ENCODE measurements at places on chromosomes 5 and 9.
A peak's percentile ranks its signal among the peaks of the same experiment; 100 is the strongest.

DNA sequence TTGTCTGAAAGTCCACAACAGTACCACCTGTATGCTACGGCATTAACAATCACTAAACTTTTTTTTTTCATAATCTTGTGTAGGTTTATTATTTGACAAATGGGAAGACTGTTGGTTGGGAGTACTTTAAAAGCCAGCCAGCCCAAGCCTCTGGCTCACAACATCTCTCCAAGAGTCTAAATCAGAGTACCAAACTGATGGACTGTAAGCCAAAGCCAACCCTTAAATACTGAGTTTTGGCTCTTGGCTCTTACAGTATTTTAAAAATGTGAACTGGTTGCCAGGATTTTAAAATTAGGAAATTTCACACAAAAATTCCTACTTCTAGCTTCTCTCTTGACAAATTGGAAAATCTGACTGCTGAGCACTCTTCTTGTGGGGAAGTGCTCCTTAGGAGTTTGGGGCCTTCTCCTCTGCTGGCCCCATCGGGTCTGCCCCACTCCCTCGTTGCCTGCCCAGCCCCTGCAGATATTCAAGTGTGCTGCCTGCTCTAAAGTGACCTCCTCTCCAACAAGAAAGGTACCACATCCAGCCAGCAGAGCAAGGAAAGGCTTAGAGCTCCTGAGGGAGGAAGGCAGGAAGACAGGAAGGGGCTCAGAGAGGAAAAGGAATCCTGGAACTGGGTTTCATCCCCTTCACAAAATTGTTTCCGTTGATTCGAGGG is 21.8 kb upstream of the TMOD1 start:
- no peak for DNase-seq

DNA sequence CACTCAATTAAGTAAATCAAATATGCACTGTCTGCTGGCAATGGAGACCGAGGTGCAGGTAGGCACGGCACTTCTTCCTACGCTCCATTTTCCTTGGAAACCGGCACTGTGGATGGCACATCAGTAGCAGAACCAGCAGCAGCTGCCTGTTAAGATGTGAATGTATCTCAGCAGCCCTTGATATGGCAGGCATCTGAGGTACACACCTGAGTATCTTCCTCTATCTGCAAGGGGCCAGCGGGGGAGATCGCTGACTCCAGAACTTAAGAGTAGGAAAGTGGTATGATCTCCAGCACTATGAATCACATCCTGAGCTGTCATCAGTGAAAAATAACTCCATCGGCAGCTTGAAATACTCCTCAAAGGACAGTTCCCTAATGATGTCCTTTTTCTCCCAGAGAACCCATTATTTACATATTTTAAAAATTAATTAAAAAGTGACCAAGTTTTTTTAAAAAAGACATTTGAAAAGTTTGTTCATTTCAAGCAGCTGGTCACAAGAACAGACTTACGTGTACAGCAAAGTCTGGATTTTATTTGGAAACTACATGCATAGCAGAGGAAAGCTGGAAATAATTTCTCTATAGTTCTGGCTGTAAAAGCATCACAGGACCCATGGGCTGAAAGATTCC is 97.1 kb downstream of the ADAMTS12 start:
- DNase-seq: no peak

GRCh38 chr5:43123887-43124286 is 3.2 kb downstream of the ZNF131 start:
- DNase-seq: no peak

DNA sequence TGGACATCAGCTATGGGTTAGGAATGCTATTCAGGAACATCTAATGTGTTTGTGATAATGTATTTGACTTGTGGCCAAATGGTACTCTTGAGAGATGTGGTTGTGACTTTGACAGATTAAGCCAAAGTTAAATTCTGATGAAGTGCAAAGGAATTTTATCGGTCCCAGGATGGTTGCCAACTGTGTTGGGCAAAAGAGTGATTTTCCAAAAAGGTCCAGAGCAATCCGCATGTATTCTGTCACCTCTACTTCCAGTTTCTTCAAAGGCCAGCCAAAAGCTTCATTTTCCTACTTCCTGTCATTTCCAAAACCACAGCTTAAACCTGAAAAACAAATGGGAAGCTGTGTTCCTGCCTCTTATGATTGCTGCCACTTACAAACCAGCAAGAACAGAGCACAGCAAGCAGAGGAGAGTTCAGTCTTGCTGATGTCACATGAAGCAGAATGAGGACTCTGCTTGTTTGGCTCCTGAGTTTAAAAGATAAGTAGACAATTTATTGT is 59.8 kb downstream of the MARCHF3 start:
- no peak for DNase-seq

DNA sequence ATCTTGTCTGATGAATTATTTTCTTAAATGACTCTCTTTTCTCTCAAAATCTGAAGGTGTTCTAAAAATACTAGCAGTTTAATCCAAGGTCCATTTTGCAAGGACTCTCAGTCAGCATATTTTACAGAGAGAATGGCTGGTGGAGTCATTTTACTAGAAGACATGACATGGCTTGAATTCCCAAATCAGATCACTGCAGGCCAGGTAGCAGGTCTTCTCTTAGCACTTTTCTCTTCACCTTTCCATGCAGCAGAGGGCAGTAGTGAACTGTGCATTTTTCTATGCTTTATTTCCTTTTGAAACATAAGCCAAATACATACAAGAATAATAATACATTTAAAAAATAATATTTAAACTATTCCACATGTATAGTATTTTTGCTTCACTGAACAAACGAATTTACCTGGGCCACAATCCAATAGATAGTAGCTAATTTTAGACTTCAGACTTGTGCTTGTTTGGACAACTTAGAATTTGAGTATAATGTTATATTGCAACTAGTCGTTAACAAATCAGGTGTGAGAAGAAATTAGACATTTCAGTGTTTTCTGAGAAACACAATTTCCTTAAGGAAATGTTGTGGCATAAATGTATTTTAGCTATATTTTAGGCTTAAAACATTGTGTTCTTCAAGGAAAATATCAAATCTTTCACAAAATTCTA is 289.4 kb upstream of the DAB2 start:
- peak; percentile 28 for DNase-seq

GRCh38 chr5:111337133-111337532 is 112.9 kb downstream of the CAMK4 start:
- no peak for DNase-seq

GRCh38 chr5:24042688-24043087 is 535.3 kb downstream of the PRDM9 start:
- no peak for DNase-seq

- DNase-seq: no peak
Observed at GRCh38 chr5:120452471-120452870, 11.6 kb upstream of the PRR16 start.

GRCh38 chr9:127458921-127459320 is 7.6 kb downstream of the LRSAM1 start:
- no peak for DNase-seq

GRCh38 chr5:165055476-165055875 is 1550.1 kb downstream of the MAT2B start:
- DNase-seq: no peak

Data from GM13977 (cell line).